ENCODE measurements at places on chromosomes 2 and 18.

DNA sequence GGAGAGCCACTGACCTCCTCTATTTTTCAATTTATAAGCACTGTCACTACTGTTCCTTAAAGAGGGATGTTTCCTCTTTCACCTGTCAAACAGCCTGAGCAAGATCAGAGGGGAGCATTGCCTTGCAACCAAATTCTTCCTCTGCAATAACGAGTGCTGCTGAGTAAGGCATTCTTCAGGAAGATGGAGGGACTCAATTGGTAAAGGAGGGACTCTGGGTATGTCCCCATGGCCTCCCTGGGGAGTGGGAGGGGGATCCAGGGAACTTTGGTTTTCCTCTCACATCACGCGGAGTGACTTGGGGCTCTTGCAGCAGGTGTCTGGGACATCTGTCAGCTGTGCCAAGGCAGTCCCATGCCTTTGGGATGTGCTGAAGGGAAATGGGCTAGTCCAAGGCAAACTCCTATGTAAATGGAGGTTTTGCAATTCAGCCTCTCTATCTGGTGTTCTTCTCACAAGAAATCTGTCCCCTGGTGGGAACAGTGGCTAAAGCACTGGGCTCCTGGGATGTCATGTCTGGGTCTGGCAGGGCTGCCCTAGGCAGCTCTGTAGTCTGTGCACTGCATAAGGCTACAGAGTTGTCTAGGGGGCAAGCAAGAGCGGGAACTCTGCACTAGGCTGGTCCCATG lies 14.4 kb upstream of the HES6 start:
- no peak for DNase-seq

GRCh38 chr2:133362061-133362476 lies 206.2 kb downstream of the NCKAP5 start:
- peak; percentile 72 for DNase-seq

DNA sequence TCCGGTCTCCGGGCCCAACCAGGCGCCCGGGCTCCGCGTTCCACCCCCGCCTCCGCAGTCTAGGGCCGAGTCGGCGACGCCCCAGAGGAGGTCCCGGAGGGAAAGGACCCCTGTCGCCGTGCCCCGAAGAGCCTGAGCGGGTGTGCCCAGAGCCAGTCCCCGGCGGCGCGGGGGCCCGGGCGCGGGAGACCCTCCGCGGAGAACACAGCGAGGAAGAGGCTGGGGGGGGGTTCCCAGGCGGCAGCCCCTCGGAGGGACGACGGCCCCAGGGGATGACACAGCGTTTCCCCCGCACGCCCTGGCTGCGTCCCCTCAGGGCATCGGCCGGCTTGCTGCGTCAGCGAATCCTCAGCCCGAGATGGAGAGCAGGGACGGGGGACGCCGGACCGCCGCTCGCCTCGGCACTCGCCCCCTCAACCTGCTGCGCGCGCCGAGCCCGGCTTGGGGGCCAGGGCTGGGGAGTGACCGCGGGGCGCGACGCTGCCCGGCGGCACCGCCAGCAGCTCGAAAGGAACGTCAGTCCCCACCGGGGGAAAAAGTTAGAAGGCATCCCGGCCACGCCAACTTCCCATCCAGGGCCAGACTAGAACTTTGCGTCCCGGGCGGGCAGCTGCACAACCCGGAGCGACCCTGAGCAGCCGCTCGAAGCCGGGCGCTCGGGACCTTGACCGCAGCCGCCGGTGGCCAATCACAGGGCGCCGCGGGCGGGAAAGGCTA lies 711 bp downstream of the SFXN5 start:
- peak; percentile 36 for DNase-seq

DNA sequence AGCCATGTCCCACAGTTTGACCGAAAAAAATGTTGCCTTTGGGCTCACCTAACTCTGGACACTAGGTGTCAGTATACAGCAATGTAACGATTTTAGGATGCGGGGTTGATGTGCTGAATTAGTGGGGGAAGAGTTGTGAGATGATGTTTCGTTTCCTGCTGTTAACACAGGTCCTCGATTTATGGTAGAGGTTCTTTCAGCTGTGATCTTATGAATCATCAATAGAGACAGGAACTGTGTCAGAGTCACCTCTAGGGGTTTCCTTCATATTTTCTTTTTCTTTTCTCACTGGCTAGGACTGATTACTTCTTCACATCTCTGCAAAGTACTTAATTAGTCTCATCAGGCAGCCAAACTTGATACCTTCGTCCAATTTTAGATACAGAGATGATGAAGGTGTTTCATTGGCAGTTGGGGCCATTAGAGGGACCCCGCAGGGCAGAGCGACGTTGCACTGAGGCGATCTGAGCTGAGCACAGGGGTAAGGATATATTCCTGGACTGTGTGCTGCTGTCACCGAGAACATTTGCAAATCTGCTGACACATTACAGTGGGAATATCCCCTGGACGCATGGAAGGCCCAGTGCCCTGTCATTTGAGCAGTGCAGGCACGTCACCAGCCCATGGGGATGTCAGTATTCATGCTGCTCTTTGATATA lies 10.2 kb upstream of the MMADHC start:
- peak; percentile 95 for DNase-seq

- DNase-seq = no peak
Observed at GRCh38 chr2:210366675-210367080, 51.7 kb upstream of the MYL1 start.

GRCh38 chr2:34849827-34850226 lies 1250.7 kb upstream of the FAM98A start:
- DNase-seq = no peak

DNA sequence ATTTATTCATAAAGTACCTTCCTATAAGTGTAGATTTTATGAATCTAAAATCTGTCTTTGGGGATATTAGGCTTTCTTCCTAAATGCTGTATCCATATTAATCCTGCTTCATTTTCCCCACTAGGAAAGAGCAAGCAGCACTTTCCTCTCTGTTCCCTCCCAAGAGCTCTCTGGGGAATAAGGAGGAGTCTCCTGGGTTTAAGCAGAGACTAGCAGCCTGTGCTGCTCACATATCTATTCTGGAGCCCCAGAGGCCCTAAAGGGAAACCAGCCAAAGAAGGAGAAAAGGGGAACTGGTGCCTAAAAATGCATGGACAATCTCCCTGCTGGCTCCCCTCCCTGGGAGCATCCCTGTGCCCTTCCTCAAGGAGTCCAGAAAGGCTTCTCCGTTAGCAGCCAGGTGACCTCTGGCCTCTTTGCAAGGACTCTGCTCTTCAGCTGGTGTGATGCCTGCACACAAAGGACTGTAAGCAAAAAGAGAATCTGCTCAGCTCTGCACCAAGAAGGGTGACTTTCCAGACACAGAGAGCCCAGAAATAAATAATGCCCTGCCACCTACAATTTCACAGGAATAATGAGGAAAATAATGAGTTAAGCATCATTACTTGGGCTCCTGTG lies 270.6 kb downstream of the SS18 start:
- no peak for DNase-seq

GRCh38 chr2:106705877-106706276 lies 180.1 kb downstream of the ST6GAL2 start:
- no peak for DNase-seq

DNA sequence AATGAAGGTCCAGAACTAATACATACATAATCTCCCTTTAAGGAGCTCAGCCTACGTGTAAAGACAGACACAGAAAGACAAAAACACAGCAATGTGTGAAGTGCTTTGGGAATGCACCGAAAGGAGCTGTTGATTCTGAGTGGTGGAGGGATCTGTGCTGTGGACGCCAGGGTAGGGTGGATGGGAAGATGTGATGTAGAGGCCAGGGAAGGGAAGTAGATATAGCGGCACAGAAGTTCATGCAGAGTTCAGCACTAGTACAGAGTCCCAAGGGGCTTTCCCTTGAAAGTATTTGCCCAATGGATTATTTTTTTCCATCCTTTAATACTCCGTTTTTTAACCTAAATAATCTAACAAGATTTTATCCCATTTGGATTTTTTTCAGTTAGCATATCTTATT lies 32.1 kb upstream of the DOCK10 start:
- DNase-seq = peak; percentile 57

GRCh38 chr18:27860011-27860410 lies 316.9 kb downstream of the CDH2 start:
- no peak for DNase-seq

- DNase-seq = no peak
Observed at GRCh38 chr2:24885221-24886125, 34.6 kb downstream of the ADCY3 start.

GRCh38 chr2:101380376-101380775 lies 6.9 kb downstream of the CREG2 start:
- DNase-seq = peak; percentile 47

- DNase-seq = no peak
Observed at GRCh38 chr2:16026816-16027501, 86.6 kb downstream of the MYCN start.

DNA sequence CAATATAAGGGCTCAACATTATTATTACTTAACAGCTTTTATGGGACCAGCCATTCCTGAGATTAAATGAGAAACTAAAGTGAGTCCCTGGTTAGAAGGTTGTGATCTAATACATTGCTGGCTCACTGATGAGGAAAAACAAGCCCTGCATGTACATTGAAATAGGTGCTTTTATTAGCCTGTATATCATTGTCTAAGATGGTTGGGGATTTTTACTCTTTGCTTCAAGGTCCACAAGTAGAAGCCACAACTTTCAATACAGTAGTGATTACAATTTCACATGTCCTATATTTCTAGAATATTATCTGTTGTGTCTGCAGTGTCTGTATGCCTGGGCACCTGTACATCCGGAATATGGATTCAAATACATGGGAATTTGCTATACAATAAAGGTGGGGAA lies 104.1 kb upstream of the FZD5 start:
- no peak for DNase-seq

DNA sequence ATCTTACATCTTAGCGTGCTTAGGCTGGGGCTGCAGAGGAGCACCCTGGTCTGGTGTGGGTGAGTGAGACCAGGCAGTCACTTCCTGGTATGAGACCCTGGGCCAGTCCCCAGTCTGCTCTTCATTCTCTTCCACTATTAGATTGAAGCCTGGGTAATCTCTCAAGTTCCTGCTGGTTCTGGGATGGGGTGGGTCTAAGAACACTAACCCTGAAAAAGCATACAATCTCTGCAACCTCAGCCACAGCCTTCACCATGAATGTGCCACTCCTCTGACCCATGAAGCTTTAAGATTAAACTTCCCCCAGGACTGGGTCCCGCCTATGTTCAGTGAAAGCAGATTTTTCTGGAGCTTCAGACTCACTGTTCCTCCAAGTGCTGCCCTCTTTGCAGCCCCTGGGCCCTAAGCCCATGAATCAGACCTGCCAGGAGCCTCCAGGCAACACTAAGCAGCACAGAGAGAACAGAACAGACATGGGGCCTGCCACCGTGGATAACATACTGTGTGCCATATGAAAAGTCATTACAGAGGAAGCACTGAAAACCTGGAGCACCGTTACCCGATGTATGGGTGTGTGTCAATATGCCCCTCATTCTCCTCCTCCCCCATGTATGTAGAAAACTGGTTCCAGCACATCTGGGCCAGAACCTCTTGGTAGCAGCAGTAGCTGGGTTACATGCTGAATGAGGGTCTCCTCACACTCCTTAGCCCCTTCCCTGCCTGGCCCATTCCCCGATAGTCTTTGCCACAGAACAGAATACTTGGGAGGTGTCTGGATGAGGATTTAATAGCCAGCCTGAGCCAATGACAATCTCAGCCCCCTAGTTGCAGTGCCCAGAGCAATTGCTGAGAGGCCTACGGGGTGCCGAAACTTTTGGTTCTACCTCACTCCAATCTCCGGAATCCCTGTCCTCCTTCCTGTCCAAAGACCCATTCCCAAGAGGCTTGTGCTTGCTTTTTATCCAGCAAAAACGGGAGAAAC lies 2.7 kb upstream of the SIX2 start:
- no peak for DNase-seq

- DNase-seq = no peak
Observed at GRCh38 chr2:129775952-129776653, 203.4 kb upstream of the RAB6C start.

GRCh38 chr2:11858883-11859282 lies 112.5 kb downstream of the LPIN1 start:
- DNase-seq = no peak

- peak; percentile 31 for DNase-seq
Observed at GRCh38 chr2:215542690-215543089, 106.8 kb upstream of the FN1 start.

- DNase-seq = no peak
Observed at GRCh38 chr2:86357392-86357963, 20.1 kb upstream of the REEP1 start.

GRCh38 chr18:66553824-66554223 lies 50.1 kb downstream of the CDH19 start:
- peak; percentile 66 for DNase-seq

DNA sequence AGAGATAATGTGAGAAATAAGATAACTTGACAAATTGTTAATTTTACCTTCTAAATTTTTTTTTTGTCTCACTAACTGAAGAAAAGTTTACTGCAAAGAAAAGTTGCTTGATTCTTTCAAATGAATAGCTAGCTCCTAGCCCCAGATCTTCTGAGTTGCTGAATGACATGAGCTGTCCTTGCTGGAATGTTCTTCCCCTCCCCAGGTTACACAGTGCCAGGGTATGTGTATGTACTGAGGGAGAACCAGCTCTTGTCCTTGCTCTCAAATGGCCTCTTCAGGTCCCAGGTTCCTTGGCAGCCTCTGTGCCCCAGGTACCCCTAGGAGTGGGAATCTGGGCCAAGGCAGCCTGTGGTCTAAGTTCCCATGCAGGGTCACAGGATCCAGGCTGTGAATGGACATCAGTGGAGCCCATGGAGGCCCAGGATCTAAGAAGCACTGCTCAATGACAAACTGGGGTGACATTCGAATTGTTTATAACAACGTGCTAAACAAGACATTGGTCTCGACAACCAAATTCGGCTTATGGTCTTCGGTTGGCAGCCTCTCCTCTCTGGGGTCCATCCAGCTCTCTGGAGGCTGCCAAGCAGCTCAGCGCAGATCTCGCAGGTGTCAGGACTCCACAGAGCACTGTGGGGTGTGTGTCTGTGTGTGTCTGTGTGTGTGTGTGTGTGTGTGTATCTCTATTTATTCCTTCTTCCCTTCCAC lies 17.1 kb upstream of the INO80C start:
- DNase-seq = peak; percentile 12

DNA sequence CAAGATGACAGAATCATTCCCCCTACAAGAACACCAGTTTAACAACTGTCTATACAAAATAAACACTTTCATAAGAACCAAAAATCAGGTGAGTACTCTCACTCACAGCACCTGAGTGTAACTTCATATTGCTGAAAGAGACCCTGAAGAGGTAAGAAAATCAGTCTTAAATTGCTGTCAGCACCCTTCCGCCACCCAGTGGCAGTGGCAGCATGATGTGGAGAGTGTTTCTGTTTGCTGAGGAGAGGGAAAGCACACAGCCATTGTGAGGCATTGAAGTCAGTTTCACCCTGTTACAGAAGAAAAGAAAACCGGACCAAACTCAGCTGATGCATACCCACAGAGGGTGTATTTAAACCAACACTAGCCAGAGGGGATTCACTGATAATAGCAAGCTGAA lies 1240.8 kb upstream of the CRIM1 start:
- no peak for DNase-seq
